ENCODE measurements at places on chromosomes 12 and 14.

- DNase-seq: no peak
Observed at GRCh38 chr14:35973770-35974169, 147.6 kb downstream of the BRMS1L start.

- DNase-seq: no peak
Observed at GRCh38 chr14:32940066-32940651, 1.5 kb downstream of the NPAS3 start.

DNA sequence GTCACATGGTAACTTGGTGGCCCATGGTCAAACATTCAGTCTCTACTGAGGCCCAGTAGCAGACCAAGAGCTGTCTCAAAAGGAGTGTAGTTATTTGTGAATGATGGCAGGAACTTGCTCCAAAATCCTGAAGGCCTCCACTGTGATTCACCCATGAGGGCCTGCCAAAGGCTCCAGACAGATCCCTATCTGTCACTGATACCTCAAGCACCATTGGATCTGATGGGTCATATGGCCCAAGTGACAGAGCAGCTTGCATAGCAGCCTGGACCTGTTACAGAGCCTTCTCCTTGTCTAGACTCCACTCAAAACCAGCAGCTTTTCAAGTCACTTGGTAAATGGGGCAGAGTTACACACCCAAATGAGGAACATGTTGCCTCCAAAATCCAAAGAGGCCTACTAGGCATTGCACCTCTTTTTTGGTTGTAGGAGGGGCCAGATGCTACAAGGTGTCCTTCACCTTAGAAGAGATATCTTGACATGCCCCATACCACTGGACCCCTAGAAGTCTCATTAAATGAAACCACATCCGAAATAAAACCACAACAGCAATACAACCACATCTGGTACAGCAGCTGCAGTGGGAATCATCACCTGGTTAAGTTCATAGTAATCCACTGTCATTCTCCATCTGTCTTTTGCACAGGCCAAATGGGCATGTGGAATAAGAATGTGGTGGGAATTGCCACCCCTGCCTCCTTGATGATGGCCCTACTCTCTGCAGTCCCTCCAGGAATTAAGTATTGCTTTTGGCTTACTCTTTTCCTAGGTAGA, 150.4 kb upstream of the MAX start:
- DNase-seq: no peak

- no peak for DNase-seq
Observed at GRCh38 chr12:98793121-98793520, 148.0 kb downstream of the APAF1 start.

- DNase-seq: no peak
Observed at GRCh38 chr12:39605996-39606395, 13.6 kb downstream of the ABCD2 start.

All from stimulated activated CD8-positive, alpha-beta memory T cell treated with anti-CD3 and anti-CD28 coated beads, Interleukin-4, amount 100 ng/mL, for 4 hours (primary cell).